Activated CD4-positive, CD25-positive, alpha-beta regulatory T cell (primary cell): ENCODE measurements at places on chromosomes 7 and 10.

- no peak for DNase-seq
Measured at GRCh38 chr7:87000344-87000743, 59.1 kb downstream of the ELAPOR2 start.

DNA sequence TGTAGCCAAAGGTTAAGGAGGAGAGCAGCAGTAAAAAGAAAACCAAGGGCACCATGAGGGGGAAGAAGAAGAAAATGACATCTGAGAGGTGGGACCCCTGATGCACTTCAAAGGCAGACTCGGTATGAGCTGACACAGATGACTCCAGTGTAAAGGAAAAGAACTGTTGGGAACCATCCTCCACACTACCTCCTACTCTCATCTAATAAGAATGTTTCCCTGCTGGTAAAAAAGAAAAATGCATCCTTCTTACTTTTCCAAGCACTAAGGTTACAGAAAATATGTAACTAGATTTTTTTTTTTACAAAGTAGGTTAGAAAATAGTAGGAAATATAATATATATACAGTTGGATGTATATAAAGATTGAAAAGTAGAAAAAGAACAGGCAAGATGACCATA, 16.9 kb downstream of the TAS2R41 start:
- no peak for DNase-seq

- no peak for DNase-seq
Measured at GRCh38 chr7:53095731-53096501, 60.5 kb downstream of the POM121L12 start.

DNA sequence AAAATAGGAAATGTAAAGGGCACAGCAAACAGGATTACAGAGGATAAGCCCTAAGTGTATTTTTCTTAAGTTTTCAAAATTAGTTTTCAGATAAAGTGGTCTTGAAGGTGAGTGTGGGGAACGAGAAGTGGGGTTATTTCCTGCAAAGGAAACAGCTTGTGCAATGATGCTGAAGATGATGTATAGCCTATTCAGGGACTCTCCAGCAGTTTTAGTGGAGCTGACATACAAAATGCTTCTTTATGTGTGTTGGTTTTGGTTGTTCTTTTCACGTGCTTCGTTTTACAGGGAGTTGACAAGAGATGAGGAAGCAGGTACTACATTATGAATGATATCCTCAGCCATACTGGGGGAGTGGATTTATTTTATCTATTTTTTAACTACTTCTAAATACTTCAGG, 20.5 kb downstream of the CASD1 start:
- no peak for DNase-seq

DNA sequence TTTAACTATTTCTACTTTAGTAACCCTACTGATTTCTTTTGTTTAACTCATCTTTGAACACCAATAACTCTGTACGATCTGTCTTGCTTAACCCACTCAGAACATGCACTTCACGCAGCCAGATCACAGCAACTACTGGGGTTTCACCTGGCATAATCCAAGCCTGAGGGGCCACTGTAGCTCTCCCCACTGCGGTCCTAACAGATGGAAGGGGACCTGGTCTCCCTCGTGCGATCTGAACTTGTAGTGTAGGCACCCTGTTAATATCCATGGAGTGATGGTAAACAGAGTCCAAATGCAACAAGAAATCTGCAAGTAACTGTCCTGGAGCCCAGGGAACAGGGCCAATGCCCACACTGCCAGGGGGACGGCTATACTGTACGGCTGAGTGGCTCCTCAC, 45.5 kb downstream of the INSIG1 start:
- DNase-seq = no peak

- DNase-seq = no peak
Measured at GRCh38 chr10:784403-785088, 95.1 kb upstream of the DIP2C start.

GRCh38 chr7:36925207-36925606, 200.9 kb upstream of the AOAH start:
- no peak for DNase-seq

DNA sequence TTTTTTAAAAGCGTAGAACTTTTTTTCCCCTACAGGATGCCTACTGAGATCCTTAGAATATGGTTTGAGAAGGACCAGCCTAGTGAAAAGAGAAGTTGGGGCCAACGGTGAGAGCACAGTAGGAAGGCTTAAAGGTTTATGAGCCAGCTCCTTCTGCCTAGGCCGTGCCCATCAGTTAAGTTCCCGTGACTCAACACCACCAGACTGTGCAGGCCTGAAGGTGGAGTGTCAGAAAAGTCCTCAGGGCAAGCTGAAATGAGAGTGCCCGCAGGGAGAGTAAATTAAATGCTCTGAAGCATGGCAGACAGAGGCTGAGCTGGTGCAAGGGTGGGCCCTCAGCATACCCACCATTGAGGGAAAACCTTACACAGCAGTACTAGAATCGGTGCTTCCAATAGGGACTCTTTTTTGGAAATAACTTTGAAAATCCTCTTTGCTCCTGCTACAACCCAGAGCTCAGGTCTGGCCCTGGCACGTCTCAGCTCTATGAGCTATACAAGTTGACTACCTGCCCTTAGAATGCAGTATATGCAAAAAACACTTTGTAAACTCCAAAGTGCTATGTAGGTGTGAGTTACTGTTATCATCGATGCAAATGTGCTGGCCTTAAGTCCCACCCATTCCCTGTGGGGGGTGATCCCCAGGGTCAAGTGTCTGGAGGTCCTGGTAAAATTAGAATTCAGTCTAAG, 15.2 kb upstream of the C10orf67 start:
- DNase-seq = no peak

GRCh38 chr10:78527296-78527695, 493.6 kb downstream of the RPS24 start:
- DNase-seq = no peak

- DNase-seq = no peak
Measured at GRCh38 chr10:75548356-75548755, 116.9 kb downstream of the LRMDA start.

DNA sequence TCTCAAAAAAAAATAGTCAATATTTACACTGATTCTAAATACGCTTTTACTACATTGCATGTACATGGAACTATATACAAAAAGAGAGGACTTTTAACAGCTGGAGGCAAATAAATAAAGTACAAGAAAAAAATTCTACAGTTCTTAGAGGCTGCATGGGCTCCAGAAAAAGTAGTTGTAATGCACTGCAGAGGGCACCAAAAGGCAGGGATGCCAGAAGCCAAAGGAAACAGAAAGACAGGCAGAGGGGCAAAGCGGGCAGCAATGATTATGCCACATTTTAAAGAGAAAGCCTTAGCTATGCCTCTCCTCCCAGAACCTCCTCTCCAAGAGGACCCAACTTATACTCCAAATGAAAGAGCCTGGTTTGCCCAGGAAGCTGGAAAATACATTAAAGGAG, 11.6 kb upstream of the ADCK2 start:
- no peak for DNase-seq

DNA sequence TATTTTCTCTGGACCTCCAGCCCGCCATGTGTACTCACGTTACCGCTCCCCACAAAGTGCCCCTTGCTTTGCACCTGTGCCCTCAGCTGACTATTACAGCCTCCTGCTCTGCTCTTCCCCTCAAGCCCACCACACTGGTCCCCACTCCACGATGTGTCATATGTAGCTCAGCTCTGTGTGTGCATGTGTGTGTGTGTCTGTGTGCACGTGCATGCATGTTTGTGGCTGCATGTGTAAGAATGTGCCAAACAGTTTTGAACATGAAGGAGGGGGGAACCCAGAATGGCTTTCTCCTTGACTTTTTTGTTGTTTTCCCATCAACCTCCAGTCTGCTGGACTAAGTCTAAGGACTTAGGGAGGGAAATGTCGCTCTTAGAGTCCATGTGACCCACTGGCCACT, 54.8 kb upstream of the BTRC start:
- DNase-seq = no peak

GRCh38 chr10:89082086-89082485, 91.5 kb downstream of the FAS start:
- no peak for DNase-seq

GRCh38 chr7:54883576-54883975, 124.6 kb upstream of the SEC61G start:
- no peak for DNase-seq

- no peak for DNase-seq
Measured at GRCh38 chr7:99120916-99121315, 23.0 kb downstream of the SMURF1 start.

DNA sequence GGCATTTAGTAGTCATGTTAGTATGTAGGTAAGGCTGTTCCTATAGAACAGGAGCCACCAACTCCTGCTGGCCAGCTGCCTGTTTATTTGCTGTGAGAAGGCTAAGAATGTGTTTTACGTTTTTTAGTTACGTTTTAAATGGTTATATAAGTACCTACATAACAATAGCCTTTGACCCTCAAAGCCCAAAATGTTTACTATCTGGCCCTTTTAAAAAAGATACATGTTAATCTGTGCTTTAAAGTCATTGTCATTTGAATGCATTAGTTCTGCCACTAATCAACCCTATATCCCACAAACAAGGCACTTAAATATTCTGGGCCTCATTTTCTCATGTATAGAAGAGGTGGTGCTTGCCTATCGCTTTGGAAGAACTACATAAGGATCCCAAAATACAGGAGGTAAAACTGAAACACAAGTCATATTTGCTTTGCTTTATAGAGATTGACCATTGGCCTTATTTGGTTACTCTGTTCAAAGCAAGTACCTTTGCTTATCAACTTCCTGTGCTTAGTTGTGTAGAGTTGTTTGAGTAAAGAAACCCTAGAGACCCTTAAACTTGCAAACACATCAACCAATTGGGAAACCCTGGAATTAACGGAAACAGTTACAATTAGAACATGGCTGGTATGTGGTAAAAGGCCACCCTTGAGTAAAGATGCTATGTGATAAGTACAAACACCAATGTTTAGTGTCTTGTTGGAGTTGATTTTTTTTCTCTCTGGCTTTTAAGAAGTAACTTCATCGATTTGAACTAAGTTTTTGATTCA, 25.9 kb downstream of the TIMM23 start:
- DNase-seq = no peak

DNA sequence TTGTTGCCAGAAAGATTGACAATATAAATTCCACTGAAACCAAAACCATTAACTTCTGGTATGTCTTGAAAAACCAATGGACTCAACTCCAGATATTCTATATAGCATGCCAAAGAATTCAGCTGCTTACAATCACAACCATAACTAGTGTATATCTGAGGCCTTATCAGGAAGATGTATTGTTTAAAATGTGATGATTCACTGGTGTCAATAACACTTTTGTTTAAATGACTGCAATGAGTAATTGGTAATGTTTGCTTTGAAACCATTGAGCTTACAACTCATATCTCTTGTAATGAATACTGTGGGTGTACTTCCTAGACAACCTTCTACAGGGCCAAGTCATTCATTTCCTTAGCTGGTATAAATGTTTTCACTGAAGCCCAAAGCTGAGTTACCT, 727.9 kb upstream of the KCND2 start:
- no peak for DNase-seq

DNA sequence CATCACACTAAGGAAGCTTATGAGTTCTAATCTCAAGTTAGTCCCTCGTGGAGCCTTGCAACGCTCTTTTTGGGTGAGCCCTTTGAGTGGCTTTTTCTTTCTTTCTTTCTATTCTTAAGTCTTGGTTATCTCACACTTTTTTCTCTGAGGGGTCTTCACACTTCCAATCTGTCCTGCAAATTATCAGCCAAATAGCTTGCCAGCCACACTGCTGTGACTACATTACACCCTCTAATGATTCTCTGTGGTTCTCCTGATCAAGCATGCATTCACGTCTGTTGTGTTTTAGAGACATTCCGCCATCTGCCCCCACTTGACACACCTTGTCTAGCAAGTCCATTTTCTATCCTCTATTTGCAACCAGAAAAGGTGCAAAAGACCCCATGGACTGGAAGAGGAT, 340.2 kb downstream of the THSD7A start:
- no peak for DNase-seq

DNA sequence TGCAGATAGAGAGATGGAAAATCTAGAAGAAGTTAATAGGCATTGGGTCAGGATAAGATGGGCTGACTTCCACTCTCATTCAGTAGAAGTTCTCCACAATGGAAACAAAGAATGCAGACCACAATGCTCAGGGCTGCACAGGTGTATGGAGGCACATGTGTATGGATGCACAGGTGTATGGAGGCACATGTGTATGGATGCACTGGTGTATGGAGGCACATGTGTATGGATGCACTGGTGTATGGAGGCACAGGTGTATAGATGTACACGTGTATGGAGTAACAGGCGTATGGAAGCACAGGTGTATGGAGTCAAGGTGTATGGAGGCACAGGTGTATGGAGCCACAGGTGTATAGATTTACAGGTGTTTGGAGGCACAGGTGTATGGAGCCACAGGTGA, 285.7 kb upstream of the PPP2R2D start:
- DNase-seq = no peak

DNA sequence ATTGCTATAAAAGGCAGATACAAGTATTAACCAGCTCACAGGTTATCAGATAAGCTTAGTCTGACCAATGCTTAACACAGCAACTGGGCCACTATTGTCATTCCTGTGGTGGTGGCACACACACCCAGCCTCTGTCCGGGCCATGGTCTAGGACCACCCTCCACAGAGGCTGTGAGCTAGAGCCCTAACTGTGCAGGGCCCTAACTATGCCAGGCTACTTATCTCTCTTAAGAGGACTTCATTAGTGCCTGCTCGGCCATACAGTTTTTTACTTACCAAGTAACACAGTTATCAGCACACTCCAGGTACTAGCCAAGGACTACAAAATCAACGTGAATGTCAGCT, 2.1 kb upstream of the EGFR start:
- no peak for DNase-seq

GRCh38 chr7:6636741-6637543, at the start of gene ZNF316:
ZNF316 (plus strand) TSS chr7:6637318; CDS start chr7:6642410, 5,092 bp downstream.
- peak; percentile 44 for DNase-seq

- no peak for DNase-seq
Measured at GRCh38 chr7:41872966-41873365, 170.1 kb upstream of the INHBA start.

- no peak for DNase-seq
Measured at GRCh38 chr10:118216571-118217170, 125.5 kb downstream of the FAM204A start.

DNA sequence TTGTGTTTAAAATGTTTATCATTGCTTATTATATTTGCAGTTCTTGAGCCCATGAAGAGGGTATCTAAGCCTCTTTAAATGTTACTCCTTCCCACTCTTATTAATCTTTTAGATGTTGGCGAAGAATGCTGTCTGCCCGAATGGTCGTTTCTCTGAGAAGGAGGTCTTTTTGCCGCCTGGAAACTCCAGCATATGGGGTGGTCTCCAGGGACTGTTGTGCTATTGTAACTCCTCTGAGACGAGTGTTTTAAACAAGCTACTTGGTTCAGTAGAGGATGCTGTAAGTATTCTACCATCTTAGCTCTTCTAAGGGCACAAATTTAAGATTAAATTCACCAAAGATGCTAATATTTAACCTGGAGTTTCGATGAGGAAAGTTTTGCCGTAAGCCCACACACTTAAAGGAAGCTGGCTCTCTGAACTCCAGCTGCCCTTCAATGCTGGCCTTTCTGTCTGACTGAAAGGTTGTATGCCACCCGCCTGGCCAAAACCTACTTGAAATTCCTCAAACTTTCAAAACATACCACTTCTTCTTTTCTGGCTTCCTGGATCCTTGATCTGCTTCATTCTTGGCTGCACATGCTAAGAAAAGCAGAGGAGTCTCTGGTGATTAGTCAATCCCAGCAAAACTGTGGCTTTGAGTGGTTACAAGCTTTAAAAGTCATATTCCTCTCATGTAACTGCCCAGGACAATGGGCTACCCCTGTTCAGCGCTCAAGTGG, 74.7 kb downstream of the ABCA13 start:
- no peak for DNase-seq
